NCI-H460 (cell line): ENCODE measurements at places on chromosomes 7 and 10. TPM values are rescaled to one million over a fixed set of nuclear protein-coding genes. Genes with fewer than 3 reads are reported as not detected.

GRCh38 chr10:114328874-114329273 lies 75.4 kb downstream of the AFAP1L2 start:
- no peak for DNase-seq

DNA sequence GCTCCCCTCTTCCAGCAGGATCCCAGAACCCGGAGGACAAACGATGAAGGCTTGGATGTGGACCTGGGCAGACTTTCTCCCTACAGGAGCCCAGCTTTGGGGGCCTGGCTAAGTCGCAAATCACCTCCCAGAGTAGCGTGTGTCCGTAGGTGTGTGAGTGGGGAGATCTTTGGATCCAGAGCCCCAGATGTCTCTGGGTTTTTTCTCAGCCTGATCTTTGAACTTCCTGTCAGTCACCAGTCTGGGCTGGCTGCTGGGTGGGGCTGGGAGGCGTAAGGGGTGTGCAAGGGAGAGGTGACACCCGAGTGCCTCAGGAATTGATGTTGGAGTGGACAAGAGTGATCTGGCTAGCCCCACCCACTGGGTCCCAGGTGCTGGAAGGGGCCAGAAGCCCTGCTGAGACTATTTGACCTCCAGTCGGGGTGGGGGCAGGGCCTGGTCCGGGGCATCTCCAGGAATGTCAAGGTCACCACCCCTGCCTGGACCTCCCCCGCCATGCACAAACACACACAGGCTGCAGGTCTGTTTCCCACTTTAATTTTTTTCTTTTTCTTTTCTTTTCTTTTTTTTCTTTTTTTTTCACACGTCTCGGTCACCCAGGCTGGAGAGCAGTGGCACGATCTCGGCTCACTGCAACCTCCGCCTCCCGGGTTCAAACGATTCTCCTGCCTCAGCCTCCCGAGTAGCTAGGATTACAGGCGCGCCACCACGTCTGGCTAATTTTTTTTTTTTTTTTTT lies at the start of gene MOGAT3:
Gene MOGAT3 (minus strand): TSS at position 175 of the 738 bp plus-strand sequence. CDS start 182 bp downstream, outside the sequence.
- DNase-seq = no peak

- no peak for DNase-seq
These were observed 32.3 kb upstream of the KIAA1217 start for GRCh38 chr10:24176658-24177057.

DNA sequence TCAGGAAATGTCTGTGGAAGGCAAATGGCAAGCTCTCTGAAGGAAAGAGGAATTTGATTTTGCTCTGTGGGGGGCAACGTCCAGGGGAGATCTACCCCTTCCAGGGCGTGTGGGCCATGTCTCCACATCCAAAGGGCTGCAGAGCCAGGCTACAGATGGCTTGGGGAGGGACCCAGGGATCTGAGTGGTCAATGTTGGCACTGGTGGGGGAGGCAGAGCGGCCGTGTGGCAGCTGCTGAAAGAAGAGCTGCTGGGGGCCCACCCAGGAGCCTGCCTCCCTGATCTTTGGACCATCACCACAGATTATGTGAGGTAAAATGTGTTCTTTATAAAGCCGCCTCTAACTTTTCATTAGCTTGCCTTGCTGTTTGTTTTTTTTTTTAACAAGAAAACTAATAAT lies 144.1 kb downstream of the HERPUD2 start:
- no peak for DNase-seq

DNA sequence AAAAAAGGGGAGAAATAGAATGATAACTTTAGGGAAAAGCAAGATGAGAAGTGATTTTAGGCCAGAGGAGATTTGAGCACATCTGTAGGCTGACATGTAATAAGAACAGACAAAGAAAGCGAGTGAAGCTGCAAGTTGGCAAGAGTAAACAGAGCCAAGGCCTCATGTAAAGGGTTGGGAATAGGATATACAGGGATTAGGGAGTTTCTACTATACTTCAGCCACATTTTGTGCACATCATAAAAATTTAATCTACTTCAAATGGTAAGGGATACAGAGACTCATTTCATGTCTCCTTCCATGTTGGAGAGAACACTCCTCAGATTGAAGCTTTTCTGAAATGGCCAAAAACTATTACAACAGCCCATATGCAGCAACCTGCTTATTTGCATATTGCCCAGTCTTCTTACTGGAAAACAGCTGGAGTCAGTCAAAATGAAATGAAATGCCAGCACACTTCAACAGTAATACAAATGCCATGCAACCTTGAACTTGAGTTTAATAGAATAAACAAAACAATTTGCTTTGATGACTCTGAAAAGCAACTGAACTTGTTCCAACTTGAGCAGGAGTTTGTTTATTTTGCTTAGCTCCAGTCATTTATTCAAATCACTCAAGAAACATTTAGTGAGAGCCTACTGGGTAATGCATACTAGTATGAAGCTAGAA lies 49.9 kb downstream of the NRCAM start:
- no peak for DNase-seq

GRCh38 chr10:27541796-27542729 lies 38.0 kb downstream of the RAB18 start:
- DNase-seq = no peak

- DNase-seq = peak; percentile 81
These were observed 729.9 kb downstream of the ZWINT start for GRCh38 chr10:55631071-55631654.

- no peak for DNase-seq
These were observed 19.7 kb upstream of the MSRB2 start for GRCh38 chr10:23075672-23076071.

- no peak for DNase-seq
These were observed 7.1 kb upstream of the EMX2 start for GRCh38 chr10:117535298-117536071.

DNA sequence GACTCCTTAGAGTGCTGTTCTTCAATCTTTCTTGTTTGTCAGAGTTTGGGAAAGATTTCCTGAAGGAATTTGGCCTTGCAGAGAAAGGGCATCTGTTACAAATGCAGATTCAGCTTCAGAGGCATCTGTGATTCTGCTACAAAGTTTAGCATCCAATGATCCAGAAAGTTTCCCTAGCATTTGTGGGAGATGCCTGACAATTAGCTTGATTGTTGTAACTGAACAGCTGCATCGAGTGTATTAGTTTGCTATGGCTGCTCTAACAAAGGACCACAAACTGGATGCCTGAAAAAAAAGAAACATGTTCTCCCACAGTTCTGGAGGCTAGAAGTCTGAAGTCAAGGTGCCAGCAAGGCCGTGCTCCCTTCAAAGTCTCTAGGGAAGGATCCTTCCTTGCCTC lies 365.1 kb downstream of the GRID1 start:
- no peak for DNase-seq

DNA sequence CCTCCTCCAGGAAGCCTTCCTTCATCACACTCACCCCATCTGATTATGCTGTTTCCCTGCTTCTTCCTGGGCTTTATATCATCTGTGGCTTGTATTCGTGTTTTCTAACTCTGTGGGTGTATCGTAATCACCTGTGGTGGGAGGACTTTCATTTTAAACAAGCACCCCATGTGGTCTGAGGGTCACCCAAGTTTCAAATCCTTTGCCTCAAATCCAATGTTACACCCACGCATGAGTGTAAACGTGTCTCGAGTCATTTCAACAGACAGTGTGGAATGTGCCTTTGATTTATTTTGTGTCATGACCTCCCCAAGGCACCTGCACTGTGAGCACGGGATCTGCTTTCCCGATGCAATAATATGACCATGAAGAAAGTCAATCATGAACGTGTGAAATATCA lies 17.5 kb upstream of the LYZL2 start:
- DNase-seq = no peak

DNA sequence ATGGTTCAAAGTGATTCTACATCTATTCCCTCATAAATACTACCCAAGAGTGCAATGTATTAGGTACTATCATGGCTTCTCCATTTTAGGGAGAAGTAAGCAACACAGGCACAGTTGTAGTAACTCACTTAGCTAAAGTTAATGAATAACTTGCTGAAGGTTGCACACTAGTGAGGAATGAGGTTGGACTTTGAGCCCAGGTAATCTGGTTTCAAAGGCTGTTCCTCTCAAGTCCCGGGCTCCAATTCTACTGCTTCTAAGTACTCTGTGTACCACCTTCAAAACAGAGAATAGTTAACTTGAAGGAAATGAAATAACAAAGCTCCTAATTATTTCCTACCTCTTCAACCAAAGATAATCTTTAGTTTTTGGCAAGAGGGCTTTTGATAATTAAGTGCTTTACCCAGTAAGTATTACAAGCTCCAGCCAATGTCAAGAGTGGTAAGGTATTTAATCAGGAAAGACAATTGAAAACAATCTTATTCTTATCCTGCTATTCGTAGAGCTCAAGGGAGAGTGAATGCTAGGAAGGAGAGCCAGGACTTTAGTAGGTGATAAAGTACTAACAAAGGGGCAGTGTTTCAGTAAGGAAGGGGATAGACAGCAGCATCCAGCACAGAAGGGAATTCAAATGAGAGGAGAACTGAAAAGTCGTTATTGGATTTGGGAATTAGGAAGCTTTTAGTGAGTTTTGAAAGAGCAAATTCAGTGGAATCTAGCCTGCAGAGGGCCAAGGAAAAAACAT lies 158.2 kb upstream of the PTPRZ1 start:
- no peak for DNase-seq

GRCh38 chr7:11570205-11570604 lies 261.8 kb downstream of the THSD7A start:
- DNase-seq = no peak

GRCh38 chr10:72682638-72683037 lies 9.3 kb upstream of the MCU start:
- no peak for DNase-seq

DNA sequence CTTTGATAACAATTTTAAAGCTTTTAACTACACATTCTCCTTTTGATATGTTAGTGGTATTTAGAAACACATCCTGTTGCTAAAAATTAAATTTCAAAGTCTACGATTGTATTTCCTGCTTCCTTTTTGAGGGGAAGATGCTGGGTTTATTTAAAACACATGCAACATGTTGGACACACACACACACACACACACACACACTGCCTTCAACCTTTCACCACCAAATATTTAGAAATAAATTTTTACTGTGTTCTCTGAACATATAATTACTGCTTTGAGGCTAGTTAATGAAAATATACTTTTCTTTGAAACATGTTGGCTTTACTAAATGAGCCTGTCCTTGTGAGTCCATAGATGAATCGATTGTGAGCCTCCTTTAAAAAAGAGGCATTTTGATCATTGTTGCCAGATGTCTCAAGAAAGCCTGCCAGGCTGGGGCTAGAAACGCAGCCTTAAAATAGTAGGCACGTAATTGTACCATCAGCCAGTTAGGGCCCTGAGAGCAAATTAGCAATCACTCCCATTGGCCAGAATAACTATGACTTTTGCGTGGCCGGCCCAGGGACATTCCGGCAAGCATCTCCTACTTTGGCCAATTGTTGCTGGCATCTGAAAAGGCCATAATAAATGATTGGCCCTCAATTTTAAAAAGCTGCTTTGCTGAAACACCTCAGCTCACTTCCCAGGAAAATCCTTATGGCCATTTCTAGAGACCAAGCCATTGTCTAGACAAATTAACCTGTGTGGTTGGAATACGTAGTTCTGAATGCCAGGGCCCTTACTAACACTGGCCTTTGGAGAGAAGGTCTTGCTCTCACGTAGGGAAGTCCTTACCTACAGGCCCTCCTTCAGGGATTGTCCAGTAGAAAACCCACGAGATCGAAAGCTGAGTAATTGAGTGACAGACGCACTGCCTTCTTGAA lies 9.9 kb upstream of the TEX36 start:
- no peak for DNase-seq

- DNase-seq = no peak
These were observed 348.7 kb upstream of the SEMA3C start for GRCh38 chr7:81267508-81267907.

GRCh38 chr7:116629051-116629463 lies 42.9 kb upstream of the MET start:
- no peak for DNase-seq

GRCh38 chr10:34656661-34657060 lies 158.4 kb downstream of the PARD3 start:
- DNase-seq = no peak

DNA sequence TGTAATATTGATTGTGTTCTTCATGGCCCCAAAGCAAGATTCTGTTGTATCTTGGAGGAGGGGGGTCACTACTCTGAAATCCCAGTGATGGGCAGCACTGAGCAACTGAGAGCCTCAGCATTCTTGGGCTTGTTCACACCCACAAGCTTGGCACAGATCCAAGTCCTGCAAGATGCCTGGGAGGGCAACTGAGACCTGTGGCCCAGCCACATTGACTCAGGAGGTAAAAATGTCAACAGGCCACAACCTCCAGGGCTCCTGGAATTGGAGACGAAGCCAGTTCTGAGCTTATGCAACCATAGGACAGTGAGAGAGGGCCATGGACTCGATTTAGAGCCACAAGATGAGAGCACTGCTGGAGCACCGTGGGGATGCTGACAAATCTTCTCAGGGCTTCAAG lies 3.1 kb upstream of the DOCK1 start:
- DNase-seq = no peak

GRCh38 chr10:129921801-129922597 lies 42.1 kb downstream of the EBF3 start:
- no peak for DNase-seq

- peak; percentile 8 for DNase-seq
These were observed at the start of gene CALD1 for GRCh38 chr7:134778941-134779740. TSS of gene CALD1 (plus strand) at chr7:134779634. CDS start at chr7:134867734, 88,100 bp downstream.

DNA sequence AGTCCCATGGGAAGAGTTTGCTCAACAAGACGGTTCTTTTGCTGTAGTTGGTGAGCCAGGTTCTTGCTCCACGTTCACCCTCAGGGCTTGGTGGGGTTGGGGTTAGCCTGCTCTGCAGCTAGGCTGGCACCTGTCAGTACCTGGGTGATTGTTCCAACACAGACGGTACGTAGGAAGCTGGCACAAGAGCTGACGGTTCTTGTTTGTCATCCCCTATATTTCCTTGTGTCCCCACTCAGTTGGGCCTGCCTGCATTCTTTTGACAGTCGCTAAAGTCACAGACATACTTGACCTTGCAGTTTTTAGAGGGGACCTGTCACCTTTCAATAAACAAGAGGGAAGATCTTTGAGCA lies 40.2 kb upstream of the SYPL1 start:
- DNase-seq = no peak

The ESYT2 gene
- 124 and 126 TPM in 2 replicates for total RNA-seq

The GNAI1 gene
- 26.4 and 30.1 TPM in 2 replicates for total RNA-seq

The CCDC146 gene
- total RNA-seq = 0.27 and 0.58 TPM in 2 replicates

The PRKAR2B gene
- 2.6 and 2.7 TPM in 2 replicates for total RNA-seq

The NODAL gene
- total RNA-seq = not detected in 2 replicates

The SLC18A2 gene
- 0.12 TPM in 1 of 2 replicates, not detected in the other for total RNA-seq

The CALHM2 gene
- total RNA-seq = 16.6 and 18.1 TPM in 2 replicates

The HYAL4 gene
- total RNA-seq = not detected in 2 replicates

The C10orf71 gene
- total RNA-seq = not detected in 2 replicates

The FGFR2 gene
- 0.46 and 0.54 TPM in 2 replicates for total RNA-seq

The TMEM270 gene
- 0.55 TPM in 1 of 2 replicates, not detected in the other for total RNA-seq

The NPSR1 gene
- total RNA-seq = 0.29 TPM in 1 of 2 replicates, not detected in the other

The TRIM74 gene
- total RNA-seq = 0.12 TPM in 1 of 2 replicates, not detected in the other

The AKR1C4 gene
- not detected in 2 replicates for total RNA-seq

The CYP3A4 gene
- not detected in 2 replicates for total RNA-seq

The ALOX5 gene
- total RNA-seq = not detected in 2 replicates
